Mucosa of descending colon (tissue), 3 donors: ENCODE measurements at places on chromosomes 2 and 18. TPM values are rescaled to one million over a fixed set of nuclear protein-coding genes. Genes with fewer than 3 reads are reported as not detected.

The THSD7B gene
- 0.85 TPM for total RNA-seq

DNA sequence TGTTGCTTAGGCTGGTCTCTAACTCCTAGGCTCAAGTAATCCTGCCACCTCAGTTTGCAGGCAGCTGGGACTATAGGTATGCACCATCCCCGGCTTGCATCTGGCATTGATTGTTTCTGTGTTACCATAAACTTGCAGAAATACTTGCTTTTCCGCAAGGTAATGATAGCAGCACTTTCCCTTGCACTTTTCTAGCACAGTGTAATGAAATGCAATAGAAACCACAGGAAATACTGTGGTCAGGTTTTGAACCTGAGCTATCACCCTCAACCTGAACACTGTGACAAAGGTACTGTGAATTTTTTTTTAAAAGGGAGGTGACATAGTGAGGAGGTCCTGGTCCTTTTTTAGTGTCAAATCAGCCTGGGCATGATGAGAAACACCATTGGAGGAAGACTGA, 38.3 kb downstream of the DHRS9 start:
- DNase-seq, result no peak

- no peak for DNase-seq
Measured at GRCh38 chr2:162333968-162334367, 10.0 kb upstream of the GCA start.

DNA sequence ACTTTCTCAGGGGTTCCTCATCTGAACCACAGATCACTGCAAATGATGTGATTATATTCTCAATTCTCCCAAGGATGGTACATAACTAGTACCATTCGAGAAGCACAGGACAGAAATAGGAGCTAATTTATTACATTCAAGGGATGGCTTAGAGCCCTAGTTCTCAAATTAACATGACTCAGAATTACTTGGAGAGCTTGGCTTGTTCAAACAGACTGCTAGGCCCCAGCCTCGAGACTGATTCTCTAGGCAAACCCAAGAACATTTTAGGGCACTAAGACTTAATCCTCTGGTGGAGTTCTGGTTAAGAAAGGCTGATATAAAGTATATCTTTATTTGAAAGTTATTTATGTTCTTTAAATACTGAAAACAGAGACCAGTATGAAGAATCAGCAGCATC, 35.8 kb downstream of the HIBCH start:
- no peak for DNase-seq

GRCh38 chr2:101173707-101174295, 22.6 kb upstream of the TBC1D8 start:
- DNase-seq, result no peak
